ENCODE measurements at places on chromosomes 7 and 10. TPM values are rescaled to one million over a fixed set of nuclear protein-coding genes. Genes with fewer than 3 reads are reported as not detected.

SSC4D gene
- not detected for total RNA-seq

AKR1C8 gene
- not detected for total RNA-seq

PLAC9 gene
- 3.8 TPM for total RNA-seq

CNNM1 gene
- total RNA-seq, result 0.13 TPM

VENTX gene
- total RNA-seq, result not detected

PKD2L1 gene
- not detected for total RNA-seq

PLCE1 gene
- 1.5 TPM for total RNA-seq

GIMAP5 gene
- not detected for total RNA-seq

CUZD1 gene
- 0.13 TPM for total RNA-seq

LIPM gene
- total RNA-seq, result not detected

FBXL13 gene
- 0.25 TPM for total RNA-seq

TUBB8 gene
- total RNA-seq, result not detected

SPDYE6 gene
- total RNA-seq, result not detected

CPED1 gene
- 3.7 TPM for total RNA-seq

GSDME gene
- 4.1 TPM for total RNA-seq
